ENCODE measurements at places on chromosomes 5 and 9. TPM values are rescaled to one million over a fixed set of nuclear protein-coding genes. Genes with fewer than 3 reads are reported as not detected.

OTULINL gene
- total RNA-seq = 18.3 TPM

PCDHB15 gene
- not detected for total RNA-seq

- H3K4me1 ChIP-seq = no peaks in the 10 kb centered on the region
- H3K36me3 ChIP-seq = no peaks in the 10 kb centered on the region
- H3K27me3 ChIP-seq = no peaks in the 10 kb centered on the region
- no peak for DNase-seq
- H3K27ac ChIP-seq = no peak overlapping the region
Observed at GRCh38 chr5:93603078-93603792, 20.2 kb downstream of the NR2F1 start.

GRCh38 chr9:2354216-2354615, 267.4 kb upstream of the VLDLR start:
- H3K4me3 ChIP-seq = no peak overlapping the region
- H3K36me3 ChIP-seq = no peaks in the 10 kb centered on the region
- DNase-seq = no peak
- H3K4me1 ChIP-seq = no peaks in the 10 kb centered on the region
- no peaks in the 10 kb centered on the region for H3K27me3 ChIP-seq

DNA sequence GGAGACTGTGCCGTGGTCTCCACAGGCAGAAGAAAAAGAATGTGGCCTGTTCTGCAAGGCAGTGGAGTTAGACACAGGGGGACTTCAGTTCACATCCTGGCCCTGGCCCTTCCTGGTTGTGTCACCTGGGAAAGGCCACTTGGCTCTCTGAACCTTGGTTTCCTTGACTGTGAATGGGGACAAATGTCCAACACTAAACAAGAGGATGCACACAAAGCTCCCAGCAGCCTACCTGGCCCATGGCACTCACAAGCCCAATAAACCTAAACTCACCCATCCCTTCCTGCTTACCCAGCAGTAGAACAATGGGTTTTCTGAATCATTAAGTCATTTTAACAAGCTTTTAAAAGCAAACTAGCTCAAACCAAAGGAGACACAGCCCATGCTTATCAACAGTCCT, 103.9 kb downstream of the FRMD3 start:
- H3K27ac ChIP-seq = no peak overlapping the region
- no peak for DNase-seq
- no peak overlapping the region for H3K4me3 ChIP-seq
- H3K36me3 ChIP-seq = no peaks in the 10 kb centered on the region

GRCh38 chr5:38673671-38674071, 117.2 kb upstream of the LIFR start:
- peak overlapping the region; percentile 76 for H3K27ac ChIP-seq
- DNase-seq = no peak
- H3K4me1 ChIP-seq = peaks cover 52% of the 10 kb centered on the region
- no peaks in the 10 kb centered on the region for H3K36me3 ChIP-seq
- H3K4me3 ChIP-seq = no peak overlapping the region
- no peaks in the 10 kb centered on the region for H3K27me3 ChIP-seq

- no peak overlapping the region for H3K27ac ChIP-seq
- H3K4me1 ChIP-seq = no peaks in the 10 kb centered on the region
- H3K4me3 ChIP-seq = no peak overlapping the region
- no peaks in the 10 kb centered on the region for H3K36me3 ChIP-seq
Observed at GRCh38 chr9:136253246-136254130, 7.9 kb upstream of the QSOX2 start.

DNA sequence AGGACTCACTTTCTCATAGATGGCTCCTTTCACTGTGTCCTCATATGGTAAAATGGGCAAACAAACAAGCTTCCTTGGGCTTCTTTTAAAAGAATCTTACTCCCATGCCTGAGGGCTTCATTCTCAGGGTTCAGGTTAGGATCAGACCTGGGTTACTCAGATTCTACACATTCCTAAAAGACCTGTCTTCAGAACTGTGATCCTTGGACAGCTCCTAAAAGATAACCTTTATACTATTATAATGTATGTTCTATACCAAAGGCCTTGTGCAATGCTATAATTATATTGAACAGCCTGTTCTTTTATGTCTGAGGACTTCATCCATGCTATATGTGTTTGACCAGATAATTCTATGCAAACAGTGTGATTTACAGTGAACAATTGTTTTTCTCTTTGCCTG, 264.4 kb upstream of the CDH10 start:
- no peak for DNase-seq
- no peak overlapping the region for H3K27ac ChIP-seq
- no peaks in the 10 kb centered on the region for H3K36me3 ChIP-seq

GRCh38 chr9:126390923-126391322, 64.3 kb downstream of the MVB12B start:
- H3K4me1 ChIP-seq = no peaks in the 10 kb centered on the region
- no peak for DNase-seq
- no peak overlapping the region for H3K27ac ChIP-seq
- H3K36me3 ChIP-seq = no peaks in the 10 kb centered on the region

DNA sequence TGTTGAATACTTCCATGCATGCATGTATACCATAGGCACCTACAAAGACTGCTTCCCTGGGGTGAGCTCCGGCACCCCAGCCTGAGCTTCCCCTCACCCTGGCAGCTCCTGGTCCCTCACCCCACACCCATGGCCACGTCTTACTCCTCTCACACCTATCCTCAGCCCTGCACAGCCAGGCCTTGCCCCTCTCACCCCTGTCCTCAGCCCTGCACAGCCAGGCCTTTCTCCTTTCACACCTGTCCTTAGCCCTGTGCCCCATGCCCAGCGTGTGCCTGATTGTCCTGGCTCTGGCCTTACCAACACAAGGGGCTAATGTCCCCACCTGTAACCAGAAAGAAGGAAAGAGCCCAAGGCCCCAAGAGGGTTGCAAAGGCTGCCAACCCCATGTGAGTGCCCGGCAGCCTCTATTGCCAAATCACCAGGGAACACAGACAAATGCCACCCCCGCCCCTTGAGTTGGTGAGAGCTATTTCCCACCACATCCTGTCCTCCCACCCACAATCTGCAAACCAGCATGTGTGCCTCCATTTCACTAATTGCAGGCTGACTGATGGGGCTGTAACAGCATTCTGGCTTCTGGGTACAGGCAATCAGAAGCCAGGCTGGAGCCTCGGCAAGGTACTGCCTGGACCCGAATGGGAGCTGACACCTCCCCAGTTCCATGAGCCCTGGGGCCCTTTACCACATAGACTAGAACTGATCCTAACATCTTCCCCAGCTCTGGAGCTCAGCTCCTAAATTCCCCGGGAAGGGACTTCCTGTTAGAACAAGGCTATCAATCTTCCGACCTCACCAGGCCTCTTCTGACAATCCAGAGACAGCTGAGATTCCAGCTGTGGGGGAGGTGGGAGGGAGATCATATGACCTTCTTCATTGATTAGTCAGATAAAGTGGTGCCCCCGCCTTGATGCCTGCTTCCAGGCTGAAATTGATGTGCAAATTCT, 78.2 kb downstream of the FAM114A2 start:
- no peak overlapping the region for H3K4me3 ChIP-seq
- H3K4me1 ChIP-seq = peaks cover 12% of the 10 kb centered on the region
- peak overlapping the region; percentile 83 for H3K27ac ChIP-seq
- H3K27me3 ChIP-seq = no peaks in the 10 kb centered on the region

DNA sequence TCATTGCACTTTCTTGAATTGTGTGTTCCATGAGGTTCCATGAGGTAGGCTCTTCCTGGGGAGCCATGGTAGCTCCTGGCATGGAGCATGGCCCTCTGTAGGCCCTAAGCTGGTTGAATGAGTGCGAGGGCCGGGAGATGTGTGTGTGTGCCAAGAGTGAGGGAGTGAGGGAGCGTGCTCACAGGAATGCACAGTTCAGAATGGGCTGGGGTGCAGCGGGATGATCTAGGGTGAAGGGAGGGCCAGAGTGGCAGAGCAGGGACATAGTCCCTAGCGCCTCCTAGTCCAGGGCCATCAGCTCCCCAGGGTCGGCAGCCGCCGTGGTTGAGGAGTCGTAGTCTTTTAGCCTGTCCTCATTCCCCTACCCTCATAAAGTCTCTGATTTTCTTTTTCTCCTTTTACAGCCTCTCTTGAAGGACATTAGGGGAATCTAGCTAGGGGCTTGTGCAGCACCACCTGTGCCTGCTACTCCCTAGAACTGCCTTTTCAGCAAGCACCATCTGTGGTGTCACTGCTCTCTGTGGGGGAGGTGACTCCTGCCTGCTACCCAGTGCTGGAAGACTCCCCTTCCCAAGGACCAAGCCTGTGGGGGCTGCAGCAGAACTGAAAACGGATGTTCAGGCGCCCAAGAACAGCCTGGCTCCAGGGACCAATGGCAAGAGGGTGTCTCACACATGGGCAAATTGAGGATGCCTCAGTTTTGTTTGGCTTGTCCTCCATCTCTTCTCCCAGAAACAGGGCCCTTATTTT, 65.3 kb upstream of the PPARGC1B start:
- no peaks in the 10 kb centered on the region for H3K4me1 ChIP-seq
- H3K27ac ChIP-seq = no peak overlapping the region
- H3K27me3 ChIP-seq = no peaks in the 10 kb centered on the region
- DNase-seq = no peak
- H3K36me3 ChIP-seq = no peaks in the 10 kb centered on the region

DNA sequence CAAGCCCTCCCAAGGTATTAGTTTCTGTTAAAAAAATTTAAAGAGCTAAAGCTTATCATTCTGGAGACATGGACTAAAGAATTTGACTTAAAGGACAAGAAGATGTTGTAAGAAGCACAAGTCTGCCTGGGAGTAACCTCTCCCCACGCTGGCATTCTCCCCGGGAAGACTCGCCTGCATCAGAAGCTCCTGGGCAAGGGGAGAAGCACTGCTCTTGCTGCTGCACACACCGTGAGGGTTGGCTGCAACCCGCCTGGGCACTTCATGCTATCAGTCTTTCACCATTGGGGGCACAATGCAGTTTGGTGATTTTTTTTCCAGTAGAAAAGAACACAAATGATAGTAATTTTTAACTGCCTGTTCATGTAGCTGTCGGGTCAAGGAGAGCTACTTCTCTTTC, 192.5 kb upstream of the PANK3 start:
- no peaks in the 10 kb centered on the region for H3K27me3 ChIP-seq
- H3K36me3 ChIP-seq = no peaks in the 10 kb centered on the region
- no peaks in the 10 kb centered on the region for H3K4me1 ChIP-seq
- no peak overlapping the region for H3K27ac ChIP-seq
- DNase-seq = no peak

- no peak overlapping the region for H3K27ac ChIP-seq
- H3K4me1 ChIP-seq = no peaks in the 10 kb centered on the region
- no peak overlapping the region for H3K4me3 ChIP-seq
- H3K27me3 ChIP-seq = no peaks in the 10 kb centered on the region
- H3K36me3 ChIP-seq = no peaks in the 10 kb centered on the region
Observed at GRCh38 chr9:84000186-84000585, 19.6 kb downstream of the RMI1 start.

- peak overlapping the region; percentile 5 for H3K27ac ChIP-seq
- H3K4me3 ChIP-seq = no peak overlapping the region
- H3K36me3 ChIP-seq = no peaks in the 10 kb centered on the region
- no peaks in the 10 kb centered on the region for H3K27me3 ChIP-seq
- H3K4me1 ChIP-seq = no peaks in the 10 kb centered on the region
- DNase-seq = no peak
Observed at GRCh38 chr9:95190413-95190812, 127.1 kb downstream of the FANCC start.

DNA sequence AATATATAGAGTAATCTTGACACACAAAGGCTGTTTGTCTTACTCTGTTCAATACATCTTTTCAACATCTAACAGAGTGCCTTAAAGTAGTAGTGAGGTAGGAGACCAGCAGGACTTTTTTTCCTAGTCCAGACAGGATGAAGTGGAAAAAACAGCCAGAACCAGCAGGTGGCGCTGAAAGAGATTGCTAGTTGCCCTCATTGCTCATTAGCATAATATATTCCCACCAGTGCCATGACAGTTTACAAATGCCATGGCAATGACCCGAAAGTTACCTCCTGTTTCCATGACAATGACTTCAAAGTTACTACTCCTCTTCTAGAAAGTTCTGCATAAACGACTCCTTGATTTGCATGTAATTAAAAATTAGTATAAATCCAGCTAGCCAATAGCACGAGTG, 387.4 kb downstream of the ACTL7B start:
- no peak overlapping the region for H3K4me3 ChIP-seq
- H3K27me3 ChIP-seq = no peaks in the 10 kb centered on the region
- peak; percentile 55 for DNase-seq

DNA sequence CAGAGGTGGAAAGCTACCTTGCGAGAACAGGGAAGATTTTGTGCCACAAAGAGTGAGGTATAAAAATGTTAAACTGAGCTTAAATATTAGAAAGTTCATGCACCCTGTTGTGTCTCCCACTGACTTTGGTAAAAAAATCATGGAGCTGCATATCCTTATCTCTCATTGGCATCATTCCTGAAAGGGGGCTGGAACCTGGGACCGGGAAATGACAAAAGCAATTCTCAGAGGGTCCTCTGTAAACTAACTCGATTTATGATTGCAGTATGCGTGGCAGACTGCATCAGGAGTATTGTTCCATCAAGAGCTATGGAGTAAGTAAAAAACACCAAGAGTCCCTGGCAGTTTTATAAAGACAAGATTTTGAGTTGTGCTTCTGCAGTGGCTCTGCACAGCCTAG, 148.8 kb downstream of the DCP2 start:
- H3K27me3 ChIP-seq = no peaks in the 10 kb centered on the region
- H3K27ac ChIP-seq = no peak overlapping the region
- no peak for DNase-seq
- H3K4me3 ChIP-seq = no peak overlapping the region
- H3K4me1 ChIP-seq = no peaks in the 10 kb centered on the region

- H3K4me1 ChIP-seq = no peaks in the 10 kb centered on the region
- H3K36me3 ChIP-seq = peaks cover 2% of the 10 kb centered on the region
- no peaks in the 10 kb centered on the region for H3K27me3 ChIP-seq
- no peak for DNase-seq
- H3K27ac ChIP-seq = no peak overlapping the region
Observed at GRCh38 chr5:176943816-176944215, 44.7 kb upstream of the HK3 start.

- H3K4me1 ChIP-seq = peaks cover 33% of the 10 kb centered on the region
- H3K27ac ChIP-seq = peak overlapping the region; percentile 13
- H3K4me3 ChIP-seq = no peak overlapping the region
- DNase-seq = peak; percentile 24
Observed at GRCh38 chr9:5633243-5633642, 4.3 kb downstream of the RIC1 start.

DNA sequence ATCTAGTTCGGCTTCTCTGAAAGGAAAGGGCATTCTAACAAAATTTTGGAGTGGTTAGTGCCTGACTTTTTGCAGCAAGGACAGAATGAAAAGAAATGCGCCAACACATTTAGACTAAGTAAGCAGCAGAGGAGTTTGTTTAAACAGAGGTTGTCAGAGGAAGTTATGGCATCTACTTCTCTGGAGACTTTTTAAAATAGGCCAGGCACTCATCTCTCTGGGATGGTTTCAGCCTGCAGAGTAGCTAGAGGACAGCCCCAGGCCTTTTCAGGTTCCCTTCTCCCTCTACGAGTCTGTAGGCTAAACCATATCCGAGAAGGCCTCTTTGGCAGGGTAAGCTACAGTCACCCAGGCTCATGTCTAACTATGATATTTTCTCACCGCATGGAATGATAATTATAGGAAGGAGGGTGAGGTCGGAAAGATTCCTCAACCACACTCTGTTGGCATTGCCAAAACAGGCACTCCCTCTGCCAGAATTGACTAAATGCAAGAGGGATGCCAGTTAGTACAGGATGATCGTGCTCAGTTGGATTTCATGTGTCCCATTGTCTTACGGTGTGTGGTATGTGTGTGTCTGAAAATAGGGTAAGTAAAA, 1.4 kb upstream of the CTXN3 start:
- H3K27me3 ChIP-seq = no peaks in the 10 kb centered on the region
- no peak overlapping the region for H3K4me3 ChIP-seq
- H3K36me3 ChIP-seq = no peaks in the 10 kb centered on the region

Data from Caco-2 (cell line).